ENCODE measurements at places on chromosomes 7 and 10.

DNA sequence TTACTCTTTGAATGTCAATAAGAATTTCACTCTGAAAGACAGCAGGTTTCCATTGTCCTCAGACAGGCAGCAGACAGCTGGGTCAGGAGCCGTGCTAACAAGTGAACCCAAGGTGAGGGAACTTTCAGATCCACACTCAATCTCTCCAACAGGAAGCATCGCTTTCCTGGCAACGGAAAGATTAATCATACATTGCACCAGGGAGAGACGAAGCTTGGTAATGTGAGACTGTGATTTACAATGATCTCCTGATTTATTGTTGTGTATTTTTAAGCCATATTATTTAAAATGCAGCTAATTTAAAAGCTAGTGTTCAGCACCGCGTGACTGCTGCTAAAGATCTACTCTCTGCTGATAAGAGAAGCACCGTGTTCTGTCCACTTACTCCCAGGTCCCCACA lies 17.5 kb upstream of the NOM1 start:
- no peak for DNase-seq

- DNase-seq: no peak
Measured at GRCh38 chr10:132684164-132684891, 101.6 kb downstream of the NKX6-2 start.

GRCh38 chr7:8254215-8254614 lies 7.8 kb downstream of the ICA1 start:
- no peak for DNase-seq

GRCh38 chr7:139854803-139855497 lies 25.9 kb downstream of the TBXAS1 start:
- no peak for DNase-seq

DNA sequence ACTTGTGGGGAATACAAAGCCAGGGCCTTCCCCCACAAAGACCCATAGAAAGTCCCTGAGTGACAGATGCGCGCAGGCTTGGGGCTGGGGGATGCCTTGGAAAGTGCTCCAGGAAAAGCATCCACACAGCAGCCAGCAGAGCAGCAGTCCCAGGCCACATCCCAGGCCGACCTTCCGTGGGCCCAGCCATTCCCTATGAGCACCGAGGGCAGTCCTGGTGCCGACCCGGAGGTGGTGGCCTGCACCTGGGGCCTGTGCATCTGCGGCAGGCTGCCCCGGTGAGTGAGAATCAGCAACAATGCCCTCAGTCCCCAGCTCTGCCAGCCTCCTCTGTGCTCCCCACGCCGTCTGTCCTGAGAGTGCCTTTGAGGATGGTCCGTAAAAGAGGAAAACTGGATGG lies 26.4 kb downstream of the ASB13 start:
- DNase-seq: no peak

GRCh38 chr10:28463141-28463540 lies 69.8 kb upstream of the WAC start:
- no peak for DNase-seq

DNA sequence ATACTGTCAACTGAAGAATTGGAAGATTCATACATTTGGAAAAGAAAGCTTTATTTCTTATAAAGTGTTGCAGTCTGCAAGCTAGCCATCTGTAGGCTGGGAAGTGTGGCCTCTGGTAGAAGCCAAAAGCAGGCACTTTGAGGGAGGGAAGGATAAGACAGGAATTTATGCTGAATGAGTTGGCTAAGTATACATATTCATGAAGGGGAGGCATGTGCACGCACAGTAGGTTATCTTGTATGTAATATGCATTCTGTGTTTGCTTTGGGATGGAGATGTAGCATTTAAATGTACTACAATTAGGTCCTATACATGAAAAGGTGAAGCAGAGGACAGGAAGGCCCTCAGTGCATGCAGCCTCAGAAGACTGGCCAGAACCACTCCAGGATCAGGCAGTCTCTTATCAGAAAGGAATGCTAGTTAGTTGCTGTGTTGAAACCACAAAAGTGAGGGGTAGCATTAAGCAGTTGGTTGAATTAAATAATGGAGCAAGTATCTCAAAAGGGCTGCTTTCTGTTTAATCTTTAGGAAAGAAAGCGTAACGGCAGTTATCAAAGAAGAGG lies 40.9 kb downstream of the MYO3A start:
- no peak for DNase-seq

DNA sequence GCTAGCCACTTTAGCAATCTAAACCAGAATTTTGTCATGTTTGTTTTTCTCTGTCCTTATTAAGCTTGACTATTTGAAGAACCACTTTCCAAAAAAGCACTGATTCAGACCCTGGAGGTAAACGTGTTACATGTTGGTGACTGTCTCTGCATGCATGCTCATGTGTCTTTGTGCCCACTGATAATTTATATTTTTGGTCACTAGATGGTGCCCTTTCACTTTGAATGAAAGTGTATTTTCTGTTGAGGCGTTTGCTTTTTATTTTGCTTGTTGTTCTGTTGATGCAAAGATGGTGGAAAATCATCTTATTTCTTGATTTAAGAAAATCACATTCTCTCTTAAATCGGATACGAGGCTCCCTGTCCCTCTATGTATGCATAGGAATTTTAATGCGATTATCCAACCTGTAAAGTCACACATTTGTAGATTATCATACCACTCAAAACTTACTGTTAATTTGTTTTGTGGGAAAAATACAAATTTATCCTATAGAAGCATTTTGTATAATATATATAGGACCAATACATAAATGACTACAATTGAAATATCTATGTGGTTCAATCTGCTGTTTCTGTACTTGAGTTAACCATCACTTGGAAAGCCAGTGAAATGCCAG lies 269.3 kb downstream of the BICC1 start:
- no peak for DNase-seq

GRCh38 chr10:122733443-122733842 lies 33.8 kb upstream of the C10orf120 start:
- DNase-seq: no peak
